Stimulated activated naive CD8-positive, alpha-beta T cell treated with anti-CD3 and anti-CD28 coated beads, Interleukin-15, amount 100 ng/mL, for 72 hours (primary cell): ENCODE measurements at places on chromosomes 4 and X.

- no peak for DNase-seq
These were observed 143.2 kb downstream of the KIT start for GRCh38 chr4:54800831-54801530.

DNA sequence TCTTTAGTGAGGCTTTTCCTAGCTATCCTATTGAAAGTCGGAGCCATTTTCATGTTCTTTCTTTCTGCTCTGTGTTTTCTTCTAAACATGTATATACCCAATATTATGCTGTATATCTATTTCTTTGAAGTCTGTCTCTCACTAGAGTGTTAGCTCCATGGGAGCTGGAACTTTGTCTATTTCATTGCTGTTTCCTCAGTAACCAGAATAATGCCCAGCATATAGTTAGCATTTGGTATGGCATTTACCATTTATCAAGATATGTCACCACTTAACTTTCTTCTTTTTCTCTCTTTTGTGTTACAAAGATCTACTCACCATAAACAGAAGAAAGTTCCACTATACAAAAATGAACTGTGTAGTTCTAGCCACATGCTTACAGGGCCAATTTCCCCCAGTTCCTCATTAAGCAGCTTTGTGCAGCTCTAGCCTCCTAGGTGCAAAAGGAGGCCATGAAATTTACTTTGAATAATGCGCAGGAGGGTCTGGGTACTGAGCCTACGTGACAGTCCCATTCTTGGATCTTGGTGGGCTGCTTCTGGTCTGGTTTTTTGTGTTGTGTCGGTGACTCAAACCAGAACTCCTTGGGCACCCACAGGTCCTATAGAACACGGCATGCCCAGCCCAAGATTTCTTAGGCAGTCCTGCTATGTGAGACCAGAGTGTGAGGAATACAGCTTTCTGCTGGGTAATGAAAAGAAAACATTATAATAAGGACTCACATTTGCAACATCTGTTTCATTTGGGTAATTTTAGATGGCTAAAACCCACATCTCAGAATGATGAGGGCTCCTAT lies 302.3 kb upstream of the IGFBP7 start:
- no peak for DNase-seq

- no peak for DNase-seq
These were observed 1461.7 kb downstream of the ADGRL3 start for GRCh38 chr4:62661821-62662220.

- DNase-seq: no peak
These were observed 4.3 kb upstream of the CYSLTR1 start for GRCh38 chrX:78331708-78332107.

- DNase-seq: no peak
These were observed 3.3 kb downstream of the PPP2R2C start for GRCh38 chr4:6469144-6469543.

DNA sequence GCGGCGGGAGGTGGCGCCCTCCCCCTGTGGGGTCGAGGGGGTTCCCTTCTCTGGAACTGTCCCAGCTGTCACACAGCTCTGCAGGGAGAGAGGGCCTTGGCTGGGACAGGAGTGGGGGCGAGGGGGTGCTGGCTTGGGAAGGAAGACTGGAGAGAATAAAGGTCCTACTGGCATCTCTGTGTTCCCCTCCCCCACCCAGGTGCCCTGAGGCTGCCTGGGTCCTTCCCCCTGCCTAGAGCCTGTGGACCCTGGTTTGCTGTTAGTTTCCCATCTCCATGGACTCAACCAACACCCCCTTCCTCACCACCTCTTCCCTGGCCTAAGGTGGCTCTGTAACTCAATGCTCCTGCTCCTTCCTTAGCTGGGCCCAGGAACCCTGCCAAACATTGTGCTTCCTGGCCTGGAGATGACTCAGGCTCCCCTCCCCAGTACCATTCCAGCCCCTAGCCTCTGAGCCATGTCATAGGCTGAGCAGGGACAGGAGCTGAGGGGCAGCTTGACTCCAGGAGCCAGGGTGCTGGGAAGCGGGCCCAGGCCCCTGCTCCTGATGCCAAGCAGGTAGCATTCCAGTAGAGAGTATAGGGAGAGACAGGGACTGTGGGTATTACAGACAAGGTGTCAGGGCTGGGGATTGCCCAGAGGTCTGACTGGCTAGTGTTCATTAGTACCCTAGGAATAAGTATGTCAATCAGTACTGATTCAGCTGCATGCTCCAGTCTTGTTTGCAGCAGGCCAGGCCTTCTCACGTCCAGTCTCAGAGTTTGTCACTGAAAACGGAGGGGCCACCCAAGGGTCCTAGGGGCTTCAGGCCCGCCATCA lies 100.7 kb downstream of the EFNB1 start:
- no peak for DNase-seq
